ENCODE measurements at places on chromosomes 16 and 17.

DNA sequence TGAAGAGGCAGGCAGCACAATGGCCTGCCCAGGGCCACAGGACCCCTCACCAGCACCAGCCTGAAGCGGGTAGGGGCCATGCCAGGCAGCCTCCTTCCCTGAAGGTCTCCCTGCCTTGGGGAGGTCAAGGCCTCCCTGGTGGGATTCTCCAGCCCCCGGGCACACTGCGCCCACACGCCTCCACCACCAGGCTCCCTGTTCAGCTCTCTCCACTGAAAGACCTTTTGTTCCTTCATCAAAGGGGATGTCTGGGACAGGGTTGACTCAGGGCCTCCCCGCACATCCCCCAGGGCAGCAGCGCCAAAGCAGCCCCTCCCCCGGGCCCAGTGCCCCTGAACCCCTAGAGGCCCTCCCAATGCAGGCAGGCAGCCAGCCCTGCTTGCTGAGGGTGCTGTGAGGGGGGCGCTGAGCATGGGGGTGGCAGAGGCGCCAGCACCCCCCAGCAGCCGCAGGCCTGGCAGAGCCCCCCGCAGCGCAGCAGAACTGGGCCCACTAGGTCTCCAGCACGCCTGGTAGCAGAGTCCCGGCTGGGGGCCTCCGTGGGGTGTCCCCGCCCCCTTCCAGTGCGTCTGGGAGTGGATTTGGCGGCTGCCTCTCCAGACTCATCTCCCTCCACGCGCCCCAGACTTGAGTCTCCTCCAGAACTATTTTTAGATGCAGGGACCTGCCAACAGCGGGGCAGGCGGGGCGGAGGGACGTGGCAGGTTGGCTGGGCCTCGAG lies 13.1 kb downstream of the BCAR1 start:
- no peak for DNase-seq

DNA sequence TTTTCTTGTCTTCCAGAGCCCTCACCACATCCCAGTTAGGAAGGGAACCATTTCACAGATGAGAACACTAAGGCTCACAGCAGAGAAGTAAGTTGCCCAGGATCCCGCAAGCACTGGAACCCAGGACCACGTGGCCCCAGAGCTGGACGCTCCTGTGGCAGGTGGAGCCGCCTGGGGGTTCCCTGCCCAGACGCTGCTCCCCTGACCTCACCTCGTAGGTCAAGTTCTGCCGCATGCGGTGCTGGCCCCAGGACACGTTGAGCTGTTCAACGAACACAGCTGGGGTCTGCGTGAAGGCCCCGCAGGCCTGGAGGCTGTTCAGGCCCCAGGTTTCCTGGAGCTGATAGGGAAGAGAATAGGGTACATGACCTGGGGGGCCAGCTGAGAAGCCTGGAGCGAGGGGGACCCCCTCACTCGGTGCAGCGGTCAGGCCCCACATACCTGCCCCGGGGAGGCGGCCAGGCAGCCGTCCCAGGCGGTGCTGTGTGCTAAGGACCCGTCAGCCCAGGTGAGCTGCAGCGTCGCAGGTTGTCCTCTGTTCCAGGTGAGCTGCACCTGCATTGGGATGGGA lies 54.1 kb downstream of the RMI2 start:
- no peak for DNase-seq

- DNase-seq = no peak
Measured at GRCh38 chr17:58969156-58969555, 137.5 kb downstream of the TRIM37 start.

DNA sequence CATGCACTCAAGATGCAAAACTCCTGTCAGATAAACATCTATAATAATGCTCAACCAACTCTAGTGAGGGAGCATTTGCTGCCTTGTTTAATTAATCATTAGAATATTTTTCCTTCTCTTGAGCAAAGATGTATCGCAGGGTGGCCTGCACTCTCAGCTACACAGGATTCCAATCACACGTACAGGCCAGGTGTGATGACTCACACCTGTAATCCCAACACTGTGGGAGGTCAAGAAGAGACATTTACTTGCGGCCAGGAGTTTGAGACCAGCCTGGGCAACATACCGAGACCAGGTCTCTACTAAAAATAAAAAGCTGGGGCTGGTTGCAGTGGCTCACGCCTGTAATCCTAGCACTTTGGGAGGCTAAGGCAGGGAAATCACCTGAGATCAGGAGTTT lies 49.1 kb downstream of the ARHGAP17 start:
- DNase-seq = no peak

DNA sequence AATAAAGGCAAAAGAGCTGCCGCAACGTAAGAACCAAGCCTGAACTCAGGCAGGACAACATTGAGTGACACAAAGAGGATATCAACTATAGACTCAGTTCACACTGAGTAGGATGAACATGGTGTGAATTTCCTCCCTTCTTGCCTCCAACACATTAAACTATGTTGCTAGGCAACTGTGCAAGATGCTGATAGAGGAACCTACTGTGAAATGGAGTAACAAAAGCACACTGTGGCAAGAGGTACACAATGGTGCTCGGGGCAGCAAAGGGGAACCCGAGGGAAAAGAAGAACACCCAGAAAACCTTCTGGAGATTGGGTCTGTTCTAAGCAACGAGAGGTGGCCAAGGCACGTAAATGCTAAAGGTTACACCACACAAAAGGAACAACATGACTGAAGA lies 34.1 kb downstream of the GRB2 start:
- DNase-seq = peak; percentile 27

- DNase-seq = no peak
Measured at GRCh38 chr17:77371888-77372443, 231.2 kb downstream of the SEC14L1 start.

- DNase-seq = no peak
Measured at GRCh38 chr17:80802626-80803450, 188.8 kb upstream of the CHMP6 start.

DNA sequence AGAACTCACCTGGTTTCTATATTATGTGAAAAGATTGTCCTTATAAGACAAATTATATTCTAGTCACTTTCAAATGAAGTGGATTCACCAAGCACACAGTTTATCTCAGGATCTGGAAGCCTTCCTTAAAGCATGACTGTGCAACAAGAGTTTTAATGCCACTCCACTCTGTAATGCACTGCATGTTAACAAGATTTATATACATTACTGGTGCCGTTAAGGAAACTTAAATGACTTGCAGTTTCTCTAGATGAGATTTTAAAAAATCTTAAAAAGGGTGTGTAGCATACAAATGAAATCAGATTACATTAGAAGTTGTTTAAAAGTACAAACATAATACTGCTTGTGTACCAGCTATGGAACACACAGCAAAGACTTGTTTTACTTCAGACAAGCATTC lies 150.8 kb downstream of the SNX11 start:
- DNase-seq = no peak

- DNase-seq = no peak
Measured at GRCh38 chr16:54287131-54288029, 793 bp upstream of the IRX3 start.
